ENCODE measurements at places on chromosomes 12 and 14.

- no peak for DNase-seq
These were observed 197.6 kb upstream of the RBM19 start for GRCh38 chr12:114163771-114164170.

DNA sequence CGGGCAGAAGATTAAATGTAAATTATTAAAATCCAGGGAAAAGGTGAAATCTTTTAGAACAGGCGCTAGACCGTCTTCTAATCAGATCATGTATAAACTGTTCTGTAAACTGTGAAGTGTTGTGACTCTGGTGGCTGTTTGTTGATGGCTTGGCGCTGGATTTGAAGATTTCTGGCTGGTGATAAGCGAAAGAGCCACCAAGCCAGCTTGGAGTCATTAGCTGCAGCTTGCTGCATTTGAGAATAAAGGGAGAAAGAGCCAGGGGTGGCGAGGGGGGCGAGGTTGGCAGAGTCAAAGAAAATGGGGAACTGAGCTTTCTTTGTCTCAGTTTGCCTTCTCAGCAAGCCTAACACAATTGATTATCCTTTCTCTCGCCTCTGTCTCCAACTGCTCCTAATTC, 8.0 kb downstream of the SYNDIG1L start:
- no peak for DNase-seq

DNA sequence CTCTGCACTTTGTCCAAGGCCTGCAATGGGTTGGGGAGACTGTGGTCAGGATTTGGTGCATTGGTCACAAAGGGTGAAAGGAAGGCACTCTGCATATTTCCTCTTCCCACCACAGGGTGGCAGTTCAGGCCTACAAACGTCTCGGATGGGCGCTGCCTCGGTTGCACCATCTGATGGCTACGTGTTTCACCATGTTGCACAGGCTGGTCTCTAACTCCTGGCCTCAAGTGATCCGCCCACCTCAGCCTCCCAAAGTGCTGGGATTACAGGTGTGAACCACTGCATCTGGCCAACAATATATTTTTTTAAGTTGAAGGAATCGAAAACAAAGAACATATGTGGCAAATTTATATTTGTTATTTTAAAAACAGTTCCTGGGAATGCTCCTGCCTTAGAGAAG, 35.1 kb downstream of the TMBIM6 start:
- DNase-seq, result peak; percentile 19

DNA sequence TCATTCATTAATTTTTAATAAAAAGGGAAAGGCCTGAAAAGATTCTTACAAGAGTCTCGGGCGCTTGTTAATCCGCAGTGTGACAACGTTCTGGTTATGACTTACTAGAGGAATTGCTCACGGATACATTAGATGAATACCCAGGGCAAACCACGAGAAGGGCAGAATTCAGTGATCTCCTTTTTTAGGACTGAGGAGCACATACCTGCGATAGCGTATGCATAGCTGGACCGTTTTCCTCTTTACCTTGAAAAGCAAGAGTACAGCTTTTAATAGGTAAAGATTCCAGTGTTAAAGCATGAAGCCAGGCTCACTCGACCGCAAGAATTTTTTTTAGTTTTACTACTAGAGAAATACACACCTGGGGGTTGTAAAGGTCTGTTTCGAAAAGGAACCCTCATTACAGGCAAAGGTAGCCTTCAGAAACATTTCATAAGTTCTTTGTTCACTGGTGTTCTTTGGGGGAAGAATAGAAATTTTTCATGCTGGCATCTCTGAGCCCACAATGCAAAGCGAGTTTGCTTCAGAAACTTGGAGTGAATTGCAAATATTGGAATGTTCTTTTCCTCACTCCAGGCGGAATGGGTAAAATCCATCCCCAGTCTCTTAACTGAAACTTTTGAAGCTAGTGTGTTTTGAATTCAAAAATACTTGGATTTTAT, 953 bp downstream of the MAPK1IP1L start:
- DNase-seq, result no peak

- no peak for DNase-seq
These were observed 88.5 kb downstream of the LGMN start for GRCh38 chr14:92659765-92660561.

Data from stimulated activated CD4-positive, alpha-beta T cell treated with anti-CD3 and anti-CD28 coated beads, Interleukin-12 subunit alpha, Interleukin-12 subunit beta, amount 100 ng/mL, for 24 hours (primary cell).